ENCODE measurements at places on chromosomes 13 and 19. TPM values are rescaled to one million over a fixed set of nuclear protein-coding genes. Genes with fewer than 3 reads are reported as not detected.

The C19orf33 gene
- not detected for total RNA-seq

The C19orf18 gene
- 0.93 TPM for total RNA-seq

DNA sequence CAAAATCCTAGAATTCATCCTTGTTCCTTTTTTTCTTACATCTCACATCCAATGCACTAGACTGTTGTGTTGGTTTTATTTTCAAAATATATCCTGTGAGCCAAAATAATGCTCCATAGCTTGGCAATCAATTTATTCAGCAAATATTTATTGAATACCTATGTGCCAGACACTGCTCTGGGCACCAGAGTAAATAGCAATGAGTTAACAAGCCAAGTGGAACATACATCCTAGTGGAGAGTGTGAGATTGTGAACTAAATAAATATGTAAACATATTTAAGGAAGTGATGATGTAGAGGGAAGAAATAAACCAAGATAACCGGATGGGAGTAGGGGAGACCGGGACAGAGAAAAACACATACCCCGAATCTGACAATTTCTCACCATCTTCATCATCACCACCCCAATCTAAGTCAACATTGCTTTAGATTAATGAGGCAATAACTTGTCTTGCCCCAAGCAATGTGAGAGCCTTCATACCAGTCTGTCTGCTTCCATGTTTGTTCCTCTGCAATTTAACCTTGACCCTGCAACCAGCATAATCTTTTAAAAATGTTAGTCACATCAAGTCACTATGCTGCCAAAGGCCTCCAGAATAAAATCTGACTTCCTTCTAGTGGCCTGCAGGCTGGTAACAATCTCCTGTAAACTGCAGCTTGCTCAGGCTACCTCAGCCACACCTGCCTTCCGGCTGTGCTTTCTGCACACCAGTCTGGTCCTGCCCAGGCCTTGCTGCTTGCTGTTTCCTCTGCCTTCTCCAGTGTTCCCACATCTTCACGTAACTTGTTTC is 199.2 kb downstream of the DLEU7 start:
- DNase-seq = no peak

The FLT3LG gene
- total RNA-seq = 238 TPM

- no peak for DNase-seq
These were observed 45.3 kb downstream of the DNAJC3 start for GRCh38 chr13:95722241-95722640.

- no peak for DNase-seq
These were observed 790 bp upstream of the SUGT1 start for GRCh38 chr13:52651897-52652195.

GRCh38 chr13:103102482-103102881 is 36.3 kb upstream of the SLC10A2 start:
- no peak for DNase-seq
